ENCODE measurements at places on chromosomes 7 and 10.

GRCh38 chr10:94156453-94156852 lies 162.7 kb downstream of the PLCE1 start:
- DNase-seq, result no peak

- no peak for DNase-seq
Measured at GRCh38 chr10:29749150-29749549, 114.4 kb upstream of the SVIL start.

- DNase-seq, result no peak
Measured at GRCh38 chr10:75207857-75208144, 2.8 kb upstream of the VDAC2 start.

DNA sequence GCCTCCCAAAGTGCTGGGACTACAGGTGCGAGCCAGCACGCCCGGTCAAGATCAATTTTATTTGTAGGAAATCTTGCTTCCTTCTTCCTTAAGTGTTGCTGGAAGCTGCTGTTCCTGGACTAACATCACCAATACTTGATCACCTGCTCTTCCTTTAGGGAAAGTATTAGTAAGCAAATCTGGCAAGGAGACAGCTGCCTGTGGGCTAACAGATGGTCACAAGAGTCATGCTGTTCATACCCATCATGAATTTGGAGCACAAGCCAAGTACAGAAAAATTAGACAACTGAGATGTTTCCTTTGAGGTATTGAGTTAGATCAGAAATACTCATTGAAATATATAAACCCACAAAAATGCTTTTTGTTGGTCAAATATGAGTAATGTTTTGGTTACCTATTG lies 27.9 kb downstream of the BAIAP2L1 start:
- DNase-seq, result no peak

GRCh38 chr10:88759366-88760101 lies at the start of gene LIPN:
TSS of gene LIPN (plus strand) at chr10:88760020. CDS start at chr10:88761406, 1,386 bp downstream.
- peak; percentile 12 for DNase-seq

DNA sequence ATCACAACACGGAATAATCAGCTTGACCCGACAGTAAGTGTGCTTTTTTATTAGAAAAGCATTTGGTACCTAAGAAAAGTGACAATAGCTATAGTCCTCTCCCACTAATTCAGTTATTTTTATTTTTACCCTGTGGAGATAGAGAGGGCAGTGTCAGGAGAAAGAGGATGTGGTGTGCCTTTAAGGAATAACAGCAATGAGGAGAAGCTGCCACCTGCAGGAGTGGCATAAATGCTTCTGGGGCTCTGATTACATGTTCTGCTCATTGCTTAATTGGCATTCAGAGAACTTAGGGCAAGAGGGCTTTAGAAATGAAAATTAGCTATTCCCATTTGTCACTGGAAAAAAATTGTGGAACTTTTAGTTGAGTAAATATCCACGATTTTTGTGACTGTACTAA lies 60.1 kb downstream of the DENND11 start:
- no peak for DNase-seq

GRCh38 chr10:102300278-102300843 lies 55.0 kb downstream of the GBF1 start:
- no peak for DNase-seq

DNA sequence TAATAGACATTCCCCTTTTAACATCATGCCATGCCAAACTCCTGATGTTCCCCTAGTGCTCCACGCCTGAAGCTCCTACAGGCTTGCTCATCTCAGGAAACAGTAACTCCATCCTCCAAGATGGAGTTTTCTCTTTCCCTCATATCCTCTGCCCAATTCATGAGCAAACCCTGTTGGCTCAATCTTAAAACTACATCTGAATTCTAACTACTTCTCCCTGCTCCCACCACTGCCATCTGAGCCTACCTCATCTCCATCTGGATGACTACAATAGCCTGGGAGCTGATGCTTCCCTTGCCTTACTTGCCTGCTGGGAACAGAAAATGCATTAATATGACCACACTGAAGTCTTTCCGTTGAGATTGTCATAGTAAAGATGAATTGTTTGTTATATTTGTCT lies 271.7 kb upstream of the MKLN1 start:
- no peak for DNase-seq

GRCh38 chr10:78448470-78448869 lies 414.8 kb downstream of the RPS24 start:
- DNase-seq, result no peak

DNA sequence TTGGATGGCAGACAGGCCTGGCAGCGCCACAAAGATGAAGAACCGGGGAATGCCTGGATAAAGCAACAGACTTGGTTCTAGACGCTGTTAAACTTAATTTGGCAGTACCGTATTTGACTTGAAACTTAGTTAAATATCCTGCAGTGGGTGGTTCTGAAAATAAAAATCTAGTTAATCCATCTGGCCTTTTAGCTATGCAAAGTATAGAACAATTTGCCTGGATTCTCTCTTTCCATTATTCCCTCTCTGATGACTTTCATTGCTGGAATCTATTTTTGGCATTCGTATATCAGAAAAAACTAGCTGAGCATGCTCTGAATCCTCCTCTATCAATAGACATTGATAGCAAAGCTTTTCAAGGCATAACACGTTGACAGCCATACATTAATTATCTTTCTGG lies 203.6 kb downstream of the MACC1 start:
- DNase-seq, result no peak

GRCh38 chr10:128268015-128268722 lies 141.9 kb upstream of the MKI67 start:
- peak; percentile 17 for DNase-seq

- DNase-seq, result no peak
Measured at GRCh38 chr7:73504017-73504416, 18.1 kb downstream of the BAZ1B start.

GRCh38 chr10:97087296-97087695 lies 98.5 kb downstream of the SLIT1 start:
- no peak for DNase-seq

DNA sequence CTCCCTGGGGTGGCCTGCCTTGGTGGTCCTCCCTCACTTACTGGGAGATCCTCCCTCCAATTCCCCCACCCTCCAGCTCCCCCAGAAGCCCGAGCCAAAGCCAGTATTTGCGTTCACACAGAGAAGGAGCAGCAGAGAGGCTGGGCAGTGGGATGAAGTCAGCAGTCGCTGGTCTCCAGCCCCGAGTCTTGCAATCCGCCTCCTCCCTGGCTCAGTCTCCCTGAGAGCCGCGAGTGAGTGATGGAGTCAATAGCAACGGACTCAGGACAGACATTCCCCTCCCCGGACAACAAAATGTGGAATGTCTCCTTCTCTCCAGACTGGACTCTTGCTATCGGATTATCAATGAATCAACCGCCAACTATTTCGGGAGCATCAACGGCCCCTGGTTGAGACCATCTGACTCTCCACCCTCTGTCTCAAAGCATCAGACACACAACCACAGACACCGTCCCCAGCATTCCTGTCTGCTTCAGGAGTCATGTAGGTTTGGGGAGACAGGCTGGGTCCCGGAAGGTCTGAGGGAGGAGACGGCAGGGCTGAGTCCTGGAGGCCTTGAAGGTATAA lies 178.4 kb downstream of the SH3PXD2A start:
- no peak for DNase-seq

GRCh38 chr10:110075686-110076085 lies 67.9 kb downstream of the ADD3 start:
- no peak for DNase-seq

GRCh38 chr10:30412901-30413300 lies 21.1 kb upstream of the MAP3K8 start:
- no peak for DNase-seq

DNA sequence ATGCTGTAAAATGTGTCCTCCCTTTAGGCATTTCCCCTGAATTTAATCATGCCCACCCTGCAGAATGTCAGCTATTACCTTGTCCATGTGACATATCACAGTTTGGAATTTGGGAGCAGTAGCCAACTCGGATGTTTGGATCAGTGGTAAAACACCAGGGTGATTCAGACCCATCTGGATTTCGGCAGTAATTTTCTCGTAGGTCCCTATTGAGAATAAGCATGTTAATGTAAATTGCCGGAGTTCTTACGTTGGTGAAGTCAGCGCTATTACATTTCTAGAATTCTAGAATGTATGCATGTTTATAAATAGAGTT lies 44.1 kb downstream of the HGF start:
- DNase-seq, result no peak

DNA sequence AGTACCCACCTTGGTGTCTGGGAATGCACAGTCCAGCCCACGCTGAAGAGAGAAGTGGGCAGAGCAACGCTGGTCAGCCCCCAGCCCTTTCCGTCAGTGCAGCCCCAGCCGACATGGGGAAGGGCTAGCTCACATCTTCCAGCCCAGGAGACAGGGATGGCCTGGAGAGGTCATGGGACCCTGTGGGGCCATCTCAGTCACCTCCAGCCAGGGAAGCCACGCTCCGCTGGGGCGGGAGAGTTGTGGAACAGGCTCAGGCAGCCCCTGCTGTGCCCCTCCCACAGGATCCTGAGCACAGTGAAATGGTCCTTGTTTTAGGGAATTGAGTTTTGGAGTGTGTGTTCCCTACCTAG lies 85.1 kb downstream of the PAXIP1 start:
- no peak for DNase-seq

DNA sequence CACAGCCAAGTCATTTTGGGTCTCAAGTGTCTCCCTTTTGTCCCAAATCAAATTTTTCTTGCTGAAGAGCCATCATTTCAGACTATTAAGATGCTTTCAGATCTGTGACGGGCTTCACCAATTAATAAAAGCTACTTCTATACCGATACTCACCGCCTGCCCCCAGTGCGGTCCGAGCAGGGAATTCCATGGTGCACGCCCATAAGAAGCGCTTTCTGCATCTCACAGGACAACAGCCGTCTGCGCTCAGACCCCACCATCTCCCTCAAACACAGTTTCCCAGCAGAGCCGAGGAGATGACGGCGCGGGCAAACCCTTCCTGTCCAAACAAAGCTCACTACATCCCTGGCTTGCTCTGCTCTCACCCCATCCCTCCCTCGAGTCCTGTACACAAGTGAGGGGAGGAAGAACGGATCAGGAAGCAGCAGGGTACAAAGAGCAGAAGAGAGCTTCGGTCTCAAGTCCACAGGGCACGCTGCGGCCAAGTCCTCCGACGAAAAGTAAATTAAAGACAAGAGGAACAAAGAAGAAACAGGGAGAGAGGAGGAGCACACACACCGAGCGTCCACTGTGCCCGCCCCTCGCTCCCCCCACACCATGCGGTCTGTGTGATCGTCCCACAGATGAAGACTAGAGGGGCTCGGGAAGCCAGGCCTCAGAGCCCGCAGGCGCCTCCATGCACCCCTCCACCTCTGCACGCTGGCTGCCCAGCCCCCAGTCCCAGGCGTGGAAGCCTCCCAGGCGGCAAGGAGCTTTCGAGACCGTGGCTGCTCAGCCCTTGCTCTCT lies 121.9 kb downstream of the MAD1L1 start:
- DNase-seq, result no peak

DNA sequence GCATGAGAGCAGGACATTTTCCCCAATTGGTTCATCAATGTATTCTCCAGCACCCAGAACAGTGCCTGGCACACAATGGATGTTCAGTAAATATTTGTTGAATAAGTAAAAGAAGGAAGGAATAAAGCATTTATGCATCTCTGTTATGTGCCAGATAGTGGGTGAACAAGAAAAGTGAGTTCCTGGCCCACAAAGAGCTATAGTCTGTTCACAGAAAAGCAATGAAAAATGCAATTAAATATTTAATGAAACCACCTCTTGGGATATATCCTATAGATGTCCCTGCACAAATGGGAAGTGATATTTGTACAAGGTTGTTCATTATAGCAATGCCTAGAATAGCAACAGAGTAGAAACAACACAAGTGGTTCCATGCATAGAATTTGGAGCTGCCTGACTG lies 2.1 kb downstream of the ABCA13 start:
- no peak for DNase-seq

- DNase-seq, result no peak
Measured at GRCh38 chr7:157032128-157032527, 21.7 kb upstream of the MNX1 start.

GRCh38 chr10:612696-613095 lies 76.8 kb downstream of the DIP2C start:
- DNase-seq, result no peak

DNA sequence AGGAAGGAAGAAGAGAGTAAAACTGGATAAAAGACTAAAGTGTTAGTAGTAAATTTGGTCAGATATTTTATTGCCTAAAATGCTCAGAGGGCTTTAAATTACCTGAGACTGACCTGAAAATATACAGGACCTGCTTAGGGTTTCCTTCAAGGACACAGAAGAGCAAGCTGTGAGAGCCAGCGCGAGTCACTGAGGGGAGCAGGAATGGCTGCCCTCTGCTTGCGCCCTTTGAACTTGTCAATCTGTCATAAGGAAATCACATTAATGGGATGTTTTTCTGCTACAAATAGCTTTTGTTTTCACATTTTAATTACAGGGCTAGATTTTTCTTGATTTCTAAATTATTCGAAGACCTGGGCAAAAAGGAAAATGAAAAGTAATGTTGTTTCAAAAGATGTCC lies 26.9 kb downstream of the DNAJB9 start:
- DNase-seq, result no peak

DNA sequence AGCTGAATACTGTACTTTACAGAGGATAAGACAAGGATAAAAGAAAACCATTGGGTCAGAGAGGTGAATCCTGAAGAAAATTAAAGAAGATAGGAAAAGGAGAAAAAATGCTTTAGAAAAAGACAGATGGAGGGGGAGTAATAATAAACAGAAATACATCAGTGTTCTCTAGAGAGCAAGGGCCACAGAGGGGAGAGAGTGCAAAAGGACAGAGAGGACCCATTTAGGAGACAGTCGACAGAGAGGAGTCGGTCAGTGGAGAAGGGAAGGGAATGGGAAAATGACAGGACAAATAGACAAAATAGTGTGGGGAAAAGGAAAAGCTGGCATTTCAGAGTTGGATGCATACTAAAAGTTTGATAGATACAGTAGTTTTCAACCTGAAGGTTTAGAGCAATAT lies 287.0 kb downstream of the DOCK4 start:
- DNase-seq, result no peak

DNA sequence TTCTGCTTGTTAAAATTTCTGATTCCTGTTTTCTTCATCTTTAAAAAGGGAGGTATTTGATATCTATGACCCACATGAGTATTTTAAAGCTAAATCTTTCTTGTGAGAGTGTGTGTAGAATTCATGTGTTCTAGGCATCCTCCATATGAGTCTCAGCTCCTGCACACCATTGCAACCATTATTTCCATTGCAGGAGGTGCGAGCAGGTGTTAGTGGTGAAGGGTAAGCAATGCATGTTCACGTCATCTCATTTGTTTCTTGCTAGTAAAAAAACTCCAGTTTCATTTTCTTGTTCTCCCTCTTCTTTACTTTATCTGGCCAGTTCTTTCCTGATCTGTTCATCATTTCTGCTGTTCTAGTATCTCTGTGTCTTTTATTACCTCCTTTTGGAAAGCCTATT lies 100.5 kb downstream of the ADRA2A start:
- no peak for DNase-seq

GRCh38 chr10:127872011-127872761 lies 20.6 kb downstream of the CLRN3 start:
- no peak for DNase-seq

- DNase-seq, result no peak
Measured at GRCh38 chr7:26944501-26945358, 80.3 kb upstream of the SKAP2 start.

DNA sequence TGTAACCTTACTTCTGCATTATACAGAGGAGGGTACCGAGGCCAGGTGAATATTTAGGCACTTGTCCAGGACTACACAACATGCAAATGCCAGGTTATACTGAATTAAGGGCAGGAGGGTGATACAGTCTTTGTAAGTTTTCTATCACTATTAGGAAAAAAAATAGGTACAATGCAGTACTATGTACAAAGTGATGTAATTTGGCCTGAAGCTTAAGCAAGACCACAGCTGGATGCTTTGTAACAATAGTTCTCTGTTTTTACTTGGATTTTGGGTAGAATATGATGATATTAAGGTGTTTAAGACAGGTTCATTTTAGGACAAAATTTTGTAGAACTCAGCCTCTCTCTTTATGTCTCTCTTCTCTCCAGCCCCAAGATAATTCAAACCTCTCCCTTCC lies 2.8 kb upstream of the NXPH1 start:
- no peak for DNase-seq
